ENCODE measurements at places on chromosomes 16 and 17.

GRCh38 chr17:82324566-82325285 lies 7.3 kb upstream of the CD7 start:
- no peak for DNase-seq

DNA sequence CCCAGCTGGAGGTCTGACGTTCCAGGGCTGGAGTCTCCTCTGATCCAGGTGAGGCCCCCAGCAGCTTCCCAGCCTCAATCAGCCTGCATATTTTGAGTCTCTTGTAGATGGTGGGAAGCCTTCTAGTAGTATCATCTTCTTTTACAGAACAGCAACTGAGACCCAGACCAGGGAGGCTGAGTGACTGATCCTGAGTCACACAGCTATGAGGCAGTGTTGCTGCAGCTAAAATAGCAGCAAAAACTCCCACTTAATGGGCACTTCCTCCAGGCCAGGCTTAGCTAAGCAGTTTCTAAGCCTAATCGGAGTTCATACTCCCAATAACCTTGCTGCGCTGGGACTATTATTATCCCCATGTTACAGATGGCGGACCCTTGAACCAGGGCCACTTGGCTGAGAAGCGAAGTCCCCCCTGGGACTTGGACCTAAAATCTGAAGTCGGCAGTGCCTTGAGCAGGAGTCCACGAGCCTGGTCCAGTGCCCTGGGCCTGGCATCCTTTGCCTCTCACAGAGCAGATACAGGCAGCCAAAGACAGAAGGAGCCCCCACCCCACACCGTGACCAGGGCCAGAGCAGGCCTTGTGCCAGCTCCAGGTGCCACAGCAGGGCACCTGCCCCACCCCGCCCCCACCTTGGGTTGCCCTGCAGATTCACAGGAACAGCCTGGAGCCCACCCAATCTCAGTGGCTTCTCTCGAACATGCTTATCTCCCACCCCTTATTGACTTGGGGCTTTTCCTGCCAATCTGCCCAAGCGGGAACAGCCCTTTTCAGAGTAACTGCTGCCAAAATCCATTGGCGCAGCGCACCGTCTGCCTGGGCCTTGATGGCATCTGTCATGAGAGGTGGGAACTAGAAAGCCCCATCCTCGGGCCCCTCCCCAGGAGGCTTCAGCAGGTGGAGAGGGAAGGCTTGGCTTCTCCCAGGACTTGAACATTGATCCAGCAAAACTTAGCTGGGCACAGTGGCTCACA lies 65.1 kb downstream of the SOCS1 start:
- DNase-seq, result no peak

GRCh38 chr17:50018909-50019308 lies 23.9 kb upstream of the DLX3 start:
- DNase-seq, result no peak

- DNase-seq, result no peak
Measured at GRCh38 chr16:89115216-89115861, 21.7 kb downstream of the ACSF3 start.

DNA sequence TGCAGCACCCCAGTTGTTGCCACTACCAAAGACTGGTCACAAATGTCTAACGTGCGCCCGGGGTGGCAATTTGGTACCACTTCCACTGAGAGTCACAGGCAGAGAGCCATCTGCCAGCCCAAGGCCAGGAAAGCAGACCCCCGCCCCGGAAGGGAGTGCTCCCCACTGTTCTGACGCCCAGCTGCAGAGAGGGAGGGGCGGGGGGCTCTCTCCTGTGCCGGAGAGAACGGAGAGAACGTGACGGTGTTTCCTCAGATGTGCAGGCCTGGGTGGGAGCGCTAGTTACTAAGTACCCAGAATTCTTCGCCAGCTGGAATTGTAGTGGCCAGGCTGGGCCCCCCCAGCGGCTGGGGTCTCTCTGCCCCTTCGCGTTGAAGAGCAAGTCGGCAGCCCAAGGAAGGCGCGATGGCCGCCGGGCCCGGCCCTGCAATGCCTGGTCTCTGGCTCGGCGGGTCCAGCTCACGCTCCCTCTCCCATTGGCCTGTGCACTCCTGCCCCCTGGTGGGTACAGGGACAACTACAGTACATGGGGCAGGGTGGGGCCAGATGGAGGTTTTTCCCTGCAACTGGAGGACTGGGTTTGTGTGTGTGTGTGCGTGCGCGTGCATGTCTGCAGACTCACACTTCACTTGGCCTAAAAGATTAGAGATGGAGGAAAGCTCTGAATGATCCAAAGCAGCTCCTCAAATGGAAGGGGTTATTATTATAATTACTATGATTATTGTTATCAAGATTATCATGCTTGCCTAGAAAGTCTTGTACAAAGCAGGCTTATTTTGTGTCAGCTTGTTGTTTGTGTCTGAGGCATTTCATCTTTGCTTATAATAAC lies 107.1 kb downstream of the AMFR start:
- DNase-seq, result peak; percentile 76

- no peak for DNase-seq
Measured at GRCh38 chr17:78628547-78629435, 51.6 kb upstream of the DNAH17 start.

DNA sequence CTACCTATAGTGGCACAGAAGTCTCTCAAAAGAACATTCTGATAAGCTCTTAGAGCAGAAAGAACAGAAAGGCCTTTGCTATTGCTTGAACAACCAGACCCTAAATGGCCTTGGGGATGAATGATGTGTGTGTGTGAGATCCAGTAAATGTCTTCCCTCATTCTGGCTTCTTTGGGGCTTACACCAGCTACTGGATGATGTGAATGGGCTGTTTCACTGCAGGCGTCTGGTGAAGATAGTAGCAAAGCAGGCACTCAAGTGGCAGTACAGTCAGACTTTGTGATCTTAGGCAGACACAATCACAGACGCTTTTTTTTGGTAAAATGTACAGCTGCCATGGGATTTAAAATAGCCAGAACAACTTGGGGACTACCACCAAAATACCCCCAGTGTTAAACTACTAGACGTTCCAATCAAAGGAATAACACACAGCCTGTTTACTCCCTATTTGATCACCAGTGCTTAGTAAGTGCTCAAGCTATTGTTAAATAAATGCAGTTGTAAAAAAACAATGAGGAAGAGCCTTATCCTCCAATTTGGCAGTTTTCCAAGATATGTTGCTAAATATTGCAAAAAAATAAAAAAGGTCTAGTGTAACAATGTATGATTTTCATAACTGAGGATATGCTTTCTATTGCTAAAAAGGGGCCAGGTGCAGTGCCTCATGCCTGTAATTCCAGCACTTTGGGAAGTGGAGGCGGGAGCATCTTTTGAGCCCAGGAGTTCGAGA lies 17.9 kb downstream of the NDUFAB1 start:
- DNase-seq, result no peak

- DNase-seq, result no peak
Measured at GRCh38 chr16:23836078-23836403, 258 bp downstream of the PRKCB start.

- DNase-seq, result no peak
Measured at GRCh38 chr16:81448154-81449131, 3.8 kb downstream of the CMIP start.

- no peak for DNase-seq
Measured at GRCh38 chr17:58321571-58322525, 6.7 kb downstream of the TSPOAP1 start.

DNA sequence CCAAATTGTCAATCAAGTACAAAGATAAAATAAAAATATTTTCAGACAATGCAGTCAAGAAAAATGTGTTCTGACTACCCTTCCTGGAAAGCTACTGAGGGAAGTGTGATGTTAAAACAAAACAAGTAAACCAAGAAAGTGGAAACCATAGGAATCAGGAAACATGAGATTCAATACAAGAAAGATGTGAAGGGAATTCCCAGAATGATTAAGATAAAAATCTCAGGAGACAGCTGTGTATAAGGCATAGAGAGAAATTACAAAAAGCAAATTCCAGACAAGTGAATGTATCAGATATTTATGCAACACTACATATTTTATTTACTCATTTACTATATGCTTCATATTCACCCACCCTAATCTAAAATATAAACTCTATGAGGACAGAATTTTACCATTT lies 32.2 kb downstream of the TRIM37 start:
- DNase-seq, result no peak

DNA sequence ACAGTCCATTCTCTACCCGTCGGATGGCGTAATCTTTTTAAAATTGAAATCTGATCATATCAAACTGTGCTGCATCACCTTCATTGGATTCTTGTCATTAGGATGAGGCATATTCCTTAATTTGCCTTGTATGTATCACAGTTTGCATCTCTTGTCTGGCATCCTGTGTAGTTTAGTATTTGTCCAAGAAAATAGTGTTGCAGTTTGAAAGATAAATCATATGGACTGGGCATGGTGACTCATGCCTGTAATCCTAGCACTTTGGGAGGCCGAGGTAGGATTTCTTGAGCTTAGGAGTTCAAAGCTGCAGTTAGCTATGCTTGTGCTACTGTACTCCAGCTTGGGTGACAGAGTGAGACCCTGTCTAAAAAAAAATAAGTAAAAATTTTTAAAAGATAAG lies 5.8 kb upstream of the RSL1D1 start:
- DNase-seq, result no peak

GRCh38 chr17:61155590-61156237 lies 243.9 kb upstream of the TBX2 start:
- DNase-seq, result no peak

DNA sequence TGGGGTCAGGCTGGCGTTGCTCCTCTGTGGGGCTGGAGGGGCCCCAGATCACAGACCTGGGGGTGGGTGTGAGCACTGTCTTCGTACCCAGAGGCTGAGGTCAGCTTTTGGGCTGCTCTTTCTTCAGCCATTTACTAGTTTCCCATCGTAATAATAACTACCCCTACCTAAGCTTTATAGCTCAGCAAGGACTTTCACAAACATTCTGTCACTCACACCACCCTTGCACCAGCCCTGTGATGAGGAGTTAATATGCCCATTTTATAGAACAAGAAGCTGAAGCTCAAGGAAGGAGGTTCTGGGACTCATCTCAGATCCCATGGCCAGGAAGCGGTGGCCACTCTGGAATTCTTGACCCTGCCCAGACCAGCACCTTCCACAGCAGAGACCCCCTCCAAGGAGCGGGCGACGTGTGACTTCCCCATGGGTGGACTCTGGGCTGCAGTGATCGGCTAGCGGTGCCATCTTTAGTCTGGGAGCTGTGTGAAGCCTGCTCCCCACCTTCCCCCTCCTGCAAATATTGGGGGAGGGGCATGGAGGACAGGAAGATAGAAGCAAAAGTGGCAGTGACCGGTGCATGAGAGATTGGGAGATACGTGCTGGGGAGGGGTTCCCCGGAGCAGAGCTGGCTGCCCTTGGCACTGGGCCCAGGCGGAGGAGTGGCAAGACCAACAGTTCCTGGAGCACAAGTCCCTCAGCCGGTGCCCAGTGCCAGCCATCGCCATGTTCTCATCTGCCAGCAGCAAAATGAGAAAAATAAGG lies 81.8 kb upstream of the TOB1 start:
- no peak for DNase-seq

DNA sequence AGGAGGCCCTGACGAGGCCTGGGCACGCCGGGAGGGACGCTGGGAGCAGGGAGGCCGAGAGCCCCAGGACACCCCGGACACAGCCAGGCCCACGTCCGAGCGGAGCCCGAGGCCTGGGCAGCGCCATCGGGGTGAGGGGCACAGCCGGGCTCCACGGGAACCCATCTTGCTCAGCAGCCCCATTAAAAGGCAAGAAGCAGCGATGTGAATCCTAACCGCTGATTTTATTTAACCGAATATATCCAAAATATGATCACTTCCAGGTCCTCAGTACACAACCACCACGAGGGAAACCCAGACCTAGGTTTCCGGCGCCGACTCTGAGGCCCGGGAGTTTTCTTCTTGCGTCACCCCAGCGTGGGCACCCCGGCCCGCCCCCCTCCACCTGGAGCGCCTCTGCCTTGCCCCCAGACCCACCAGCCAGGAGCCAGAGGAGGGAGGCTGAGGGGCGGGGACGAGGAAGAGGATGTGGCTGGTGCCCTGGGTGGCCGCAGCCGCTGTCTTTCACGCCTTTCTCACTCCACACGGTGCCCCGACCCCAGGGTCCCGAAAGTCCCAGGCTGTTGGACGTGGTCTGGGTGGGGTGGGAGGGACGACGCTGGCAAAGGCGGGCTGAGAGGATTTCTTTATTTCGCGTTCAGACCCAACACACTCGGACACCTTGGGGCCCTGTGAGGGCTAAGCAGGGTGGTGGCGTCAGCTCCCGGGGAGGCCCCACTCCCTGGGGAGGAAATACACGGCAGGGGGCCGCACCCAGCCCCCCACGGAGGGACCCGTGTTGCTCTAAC lies 568 bp upstream of the CCDC154 start:
- no peak for DNase-seq

DNA sequence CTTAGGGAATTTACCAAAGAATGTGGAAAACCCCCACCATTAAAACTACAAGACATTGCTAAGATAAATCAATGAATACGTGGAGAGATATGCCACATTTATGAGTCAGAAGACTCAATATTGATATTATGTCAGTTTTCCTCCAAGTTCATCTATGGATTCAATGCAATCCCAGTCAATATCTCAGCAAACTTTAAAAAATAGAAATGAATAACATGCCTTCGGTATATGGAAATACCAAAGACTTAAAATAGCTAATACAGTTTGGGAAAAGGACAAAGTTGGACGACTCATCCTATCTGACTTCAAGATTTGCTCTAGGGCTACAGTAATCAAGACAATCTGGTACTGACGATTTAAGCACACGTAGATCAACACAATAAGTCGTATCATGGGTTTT lies 31.2 kb downstream of the PIK3R5 start:
- DNase-seq, result no peak

DNA sequence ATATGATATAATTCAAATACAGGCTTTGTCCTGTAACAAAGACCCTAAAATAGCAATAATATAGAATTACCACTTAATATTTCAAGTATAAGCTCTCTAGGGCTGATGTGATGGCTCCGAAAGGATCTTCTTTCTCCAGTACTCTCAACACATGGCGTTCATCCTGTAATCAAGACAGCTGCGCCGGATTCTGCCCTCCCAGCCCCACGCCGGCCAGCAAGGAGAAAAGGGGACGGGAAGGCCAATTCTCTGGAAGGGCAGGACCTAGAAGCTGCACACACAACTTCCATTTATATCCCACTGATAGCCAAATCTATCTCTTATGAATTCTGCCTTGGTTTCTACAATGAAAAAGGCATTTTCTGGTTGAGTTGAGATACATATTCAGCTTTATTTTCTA lies 32.0 kb downstream of the CCDC182 start:
- DNase-seq, result no peak

GRCh38 chr16:69404275-69404805 lies 18.5 kb upstream of the TERF2 start:
- DNase-seq, result no peak

DNA sequence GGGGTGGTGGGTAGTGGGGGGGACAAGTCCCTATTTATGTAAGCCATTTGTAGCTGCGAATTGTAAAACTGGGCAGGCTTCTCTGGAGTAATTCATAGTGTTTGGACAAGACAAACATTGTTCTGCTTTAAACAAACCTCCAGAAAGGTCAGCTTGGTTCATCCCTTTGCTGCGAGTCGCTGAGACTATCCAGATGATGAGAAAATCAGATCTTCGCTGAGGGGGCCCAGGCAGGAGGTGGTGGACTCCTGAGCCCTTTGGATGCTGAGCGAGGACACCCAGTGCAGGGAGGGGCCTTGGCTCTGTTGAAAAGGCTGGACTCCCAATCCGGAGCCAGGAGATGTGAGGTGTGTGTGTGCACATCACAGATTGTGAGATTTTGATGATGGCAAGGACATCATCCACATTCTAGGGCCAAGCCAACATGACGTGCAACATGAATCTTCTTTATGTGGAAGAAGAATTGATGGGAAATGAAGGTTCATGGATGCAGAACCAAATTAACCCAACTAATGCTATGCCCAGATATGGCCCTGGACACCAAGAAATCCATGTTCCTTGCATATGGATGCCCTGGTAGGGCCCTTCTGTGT lies 15.0 kb upstream of the NTN1 start:
- DNase-seq, result no peak

- DNase-seq, result no peak
Measured at GRCh38 chr16:694187-694862, 4.1 kb upstream of the WDR24 start.

GRCh38 chr16:51405361-51405760 lies 254.3 kb upstream of the SALL1 start:
- no peak for DNase-seq
